ENCODE measurements at places on chromosomes 1 and 21.
A peak's percentile ranks its signal among the peaks of the same experiment; 100 is the strongest.

DNA sequence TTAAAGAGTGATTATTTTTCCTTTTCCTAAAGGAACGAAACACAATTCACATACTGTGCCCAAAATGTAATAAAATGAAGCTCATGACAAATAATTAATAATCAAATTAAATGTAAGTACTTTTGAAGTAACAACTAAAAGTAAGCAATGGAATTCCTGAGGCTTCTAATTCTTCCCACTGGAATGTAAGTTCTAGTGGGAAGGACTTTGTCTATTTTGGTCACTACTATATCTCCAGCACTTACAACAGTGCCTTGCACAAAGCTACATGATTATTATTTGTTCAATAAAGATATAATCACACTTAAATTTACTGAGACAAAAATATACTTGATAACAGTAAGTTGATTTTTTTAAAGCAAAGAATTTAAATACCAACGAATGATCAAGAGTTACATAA, 128.8 kb downstream of the COQ8A start:
- DNase-seq, result no peak

DNA sequence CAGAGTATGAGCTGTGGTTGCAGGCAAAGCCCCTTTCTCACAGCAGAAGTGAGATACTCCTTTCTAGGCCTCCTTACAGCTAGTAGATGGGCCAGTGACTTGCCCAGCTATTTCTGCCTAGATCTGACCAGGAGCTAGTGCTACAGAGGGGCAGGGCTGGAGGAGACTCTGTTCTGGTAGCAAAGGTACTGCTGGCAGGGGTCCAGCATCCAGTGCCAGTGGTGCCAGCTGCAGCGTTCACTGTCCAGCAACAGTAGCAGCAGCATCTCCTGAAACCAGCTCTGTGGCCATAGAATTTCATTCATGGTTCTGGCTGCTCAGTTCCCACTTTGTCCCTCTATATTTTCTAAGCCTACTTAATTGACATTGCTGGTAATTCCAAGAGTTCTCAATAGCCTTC, 62.5 kb upstream of the CNN3 start:
- peak; percentile 9 for DNase-seq

DNA sequence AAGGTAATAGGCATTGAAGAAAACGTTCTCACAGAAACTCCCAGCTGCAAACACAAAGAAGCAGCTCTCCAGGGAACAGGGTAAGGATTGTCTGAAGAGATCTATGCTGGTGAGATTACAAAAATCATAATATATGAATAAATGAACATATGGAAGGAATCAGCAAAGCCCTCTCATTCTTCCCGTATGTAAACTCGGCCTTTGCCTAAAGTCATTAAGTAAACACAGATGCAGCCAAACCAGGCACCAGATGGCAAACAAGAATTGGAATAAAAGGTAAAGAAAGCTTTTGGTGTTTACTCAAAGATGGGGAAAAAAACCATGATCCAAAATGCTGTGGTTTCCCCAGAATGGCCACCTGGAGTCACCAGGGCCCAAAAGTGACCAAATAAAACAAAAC, 76.6 kb upstream of the HOOK1 start:
- DNase-seq, result no peak

GRCh38 chr21:26506956-26507355, 66.1 kb downstream of the CYYR1 start:
- DNase-seq, result no peak

DNA sequence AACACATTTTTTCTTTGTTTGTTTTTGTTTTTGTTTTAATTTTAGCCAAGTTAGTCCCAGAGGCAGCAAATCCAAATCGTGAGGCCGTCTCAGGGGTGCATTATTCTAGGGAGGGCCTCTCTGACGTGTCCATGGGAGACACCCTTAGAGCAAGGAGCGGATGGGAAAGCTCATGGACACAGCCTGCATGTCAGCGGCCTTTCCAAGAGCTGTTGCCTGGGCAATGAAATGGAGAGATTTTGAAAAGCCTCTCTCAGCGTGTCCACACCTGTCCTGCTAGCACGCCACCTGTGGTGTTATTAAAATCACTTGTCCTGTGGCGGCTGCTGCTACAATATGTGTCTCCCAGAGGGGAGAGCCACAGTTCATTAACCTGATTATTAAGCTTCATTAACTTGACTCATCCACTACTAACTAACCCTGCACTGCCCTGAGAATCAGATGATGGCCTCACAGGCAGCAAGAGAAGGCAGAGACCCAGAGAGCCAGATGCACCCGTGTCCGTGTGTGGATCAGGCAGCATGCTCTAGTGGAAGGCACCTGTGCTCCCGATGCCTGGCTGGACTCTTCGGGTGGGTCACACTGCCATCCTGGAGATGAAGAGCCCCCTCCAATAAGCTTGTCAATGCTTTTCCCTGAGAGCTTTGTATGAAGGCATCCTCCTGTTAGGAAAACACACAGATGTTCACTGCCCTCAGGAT, 133.3 kb downstream of the PGBD5 start:
- peak; percentile 81 for DNase-seq
